ENCODE measurements at places on chromosomes 4 and X.
A peak's percentile ranks its signal among the peaks of the same experiment; 100 is the strongest.

DNA sequence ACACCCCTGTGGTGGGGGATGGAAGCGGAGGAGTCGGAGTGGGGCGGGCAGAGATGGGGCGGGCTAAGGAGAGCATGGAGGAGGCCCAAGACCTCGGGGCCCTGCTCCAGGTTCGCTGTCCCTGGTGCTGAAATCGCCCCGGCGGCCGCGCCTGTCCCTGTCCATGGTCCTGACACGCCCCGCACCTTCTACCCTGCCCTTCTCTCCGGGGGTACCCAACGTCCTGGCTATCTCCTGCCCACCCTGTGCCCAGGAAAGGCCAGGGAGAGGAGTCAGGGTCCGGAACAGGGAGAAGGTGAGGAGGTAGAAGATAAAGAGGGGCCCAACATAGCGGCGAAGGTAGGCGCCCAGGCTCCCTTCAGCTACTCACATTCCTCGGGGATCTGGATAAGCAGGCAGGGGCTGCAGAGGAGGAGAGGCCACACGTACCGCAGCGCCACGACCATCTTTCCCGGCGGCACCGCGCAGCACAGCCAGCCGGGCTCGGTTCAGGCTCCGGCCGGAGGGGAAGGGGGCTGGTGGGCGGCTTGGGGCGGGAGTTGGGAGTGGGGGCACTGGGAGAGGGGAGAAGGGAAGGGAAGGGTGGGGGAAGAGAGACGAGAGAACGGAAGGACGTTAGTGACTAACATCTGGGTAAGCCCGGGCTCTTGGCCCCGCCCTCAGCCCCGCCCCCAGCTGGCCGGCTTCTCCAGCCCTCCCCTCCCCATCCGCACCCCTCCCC is 10.4 kb downstream of the L1CAM start:
- DNase-seq = peak; percentile 45

- DNase-seq = no peak
Measured at GRCh38 chr4:21327976-21328700, 620.4 kb downstream of the KCNIP4 start.

DNA sequence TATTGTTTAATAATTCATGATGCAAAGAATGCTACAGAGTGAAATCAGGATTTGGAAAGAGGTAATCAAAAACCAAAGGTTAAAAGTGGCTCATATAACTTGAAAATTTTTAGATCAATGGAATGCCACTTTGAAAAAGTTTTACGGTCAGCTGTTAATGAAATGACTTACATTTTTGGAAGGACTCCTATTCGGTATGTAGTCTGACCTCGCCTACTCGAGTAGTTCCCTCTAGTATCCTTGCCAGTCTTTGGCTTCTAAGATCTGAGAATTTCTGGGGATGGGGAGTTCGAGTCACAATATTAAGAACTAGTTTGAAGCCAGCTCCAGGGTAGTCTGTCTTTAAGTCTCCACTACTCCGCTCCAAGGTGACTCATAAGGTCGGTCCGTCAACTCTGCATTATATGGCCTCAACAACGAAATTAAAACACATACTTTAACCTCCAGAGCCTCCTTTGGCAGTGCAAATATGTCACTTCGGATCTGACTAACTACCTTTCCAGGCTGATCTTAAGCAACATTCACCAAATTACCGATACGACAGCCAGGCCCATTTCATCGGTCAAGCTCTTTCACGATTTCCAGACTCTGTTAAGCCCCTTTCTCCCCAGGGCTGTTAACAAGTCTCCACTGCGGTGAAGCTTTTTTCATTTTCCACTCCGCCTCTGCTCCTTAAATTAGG is 733 bp upstream of the NAA15 start:
- no peak for DNase-seq

DNA sequence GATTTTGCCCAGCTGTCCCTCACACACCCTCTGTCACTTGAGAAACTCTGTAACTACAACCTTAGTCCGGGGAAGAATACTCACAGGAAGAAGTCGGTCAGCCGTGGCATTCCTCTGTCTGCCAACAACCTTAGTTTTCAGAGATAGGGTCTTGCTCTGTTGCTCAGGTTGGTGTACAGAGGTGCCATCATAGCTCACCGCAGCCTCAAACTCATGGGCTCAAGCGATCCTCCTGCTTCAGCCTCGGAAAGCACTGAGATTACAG is 12.2 kb upstream of the SPCS3 start:
- DNase-seq = no peak

- no peak for DNase-seq
Measured at GRCh38 chr4:153530284-153530999, 64.3 kb downstream of the TMEM131L start.

GRCh38 chrX:15815779-15816437 is 25.6 kb downstream of the ZRSR2 start:
- DNase-seq = no peak

DNA sequence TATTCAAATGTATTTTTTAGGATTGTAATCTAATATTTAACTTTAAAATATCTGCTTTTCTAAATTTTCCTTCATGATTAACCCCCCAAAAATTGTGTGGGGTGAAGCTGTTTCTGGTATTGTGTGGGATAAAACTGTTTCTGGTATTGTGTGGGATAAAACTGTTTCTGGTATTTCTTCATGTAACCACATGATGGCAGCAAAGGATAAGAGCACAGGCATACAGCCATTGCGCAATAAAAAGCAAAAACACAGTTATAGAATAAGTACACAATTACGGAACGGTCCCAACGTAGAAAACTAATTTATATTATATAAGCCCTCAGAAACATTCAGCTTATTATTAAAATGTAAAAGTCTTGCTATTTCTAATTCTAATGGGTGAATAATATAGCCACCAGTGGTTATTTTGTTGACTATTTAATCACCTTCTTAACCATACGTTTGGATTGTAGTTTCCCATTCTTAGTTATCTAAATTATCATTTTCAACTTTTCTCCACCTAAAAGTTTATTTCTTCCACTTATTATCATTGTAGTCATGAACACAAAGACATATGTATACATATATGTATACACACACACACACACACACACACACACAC is 333.9 kb upstream of the FSTL5 start:
- no peak for DNase-seq

DNA sequence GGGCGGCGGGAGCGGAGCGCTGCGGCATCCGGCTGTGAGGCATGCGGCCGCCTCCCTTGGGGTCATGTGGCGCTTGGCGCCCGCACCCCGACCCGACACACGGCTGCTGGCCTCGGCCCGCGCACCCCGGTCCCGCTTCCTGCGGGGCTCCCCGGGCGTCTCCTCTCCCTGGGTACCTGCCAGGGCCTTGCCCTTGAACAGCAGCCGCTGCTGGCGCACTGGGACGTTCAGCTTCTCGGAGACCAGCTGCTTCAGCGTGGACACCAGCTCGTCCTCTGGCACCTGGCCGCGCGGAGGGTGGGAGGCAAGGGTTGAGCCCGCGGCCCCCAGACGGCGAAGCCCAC is 391 bp downstream of the UBL4A start:
- DNase-seq = no peak

- DNase-seq = no peak
Measured at GRCh38 chr4:59597536-59598329, 1602.4 kb upstream of the ADGRL3 start.

DNA sequence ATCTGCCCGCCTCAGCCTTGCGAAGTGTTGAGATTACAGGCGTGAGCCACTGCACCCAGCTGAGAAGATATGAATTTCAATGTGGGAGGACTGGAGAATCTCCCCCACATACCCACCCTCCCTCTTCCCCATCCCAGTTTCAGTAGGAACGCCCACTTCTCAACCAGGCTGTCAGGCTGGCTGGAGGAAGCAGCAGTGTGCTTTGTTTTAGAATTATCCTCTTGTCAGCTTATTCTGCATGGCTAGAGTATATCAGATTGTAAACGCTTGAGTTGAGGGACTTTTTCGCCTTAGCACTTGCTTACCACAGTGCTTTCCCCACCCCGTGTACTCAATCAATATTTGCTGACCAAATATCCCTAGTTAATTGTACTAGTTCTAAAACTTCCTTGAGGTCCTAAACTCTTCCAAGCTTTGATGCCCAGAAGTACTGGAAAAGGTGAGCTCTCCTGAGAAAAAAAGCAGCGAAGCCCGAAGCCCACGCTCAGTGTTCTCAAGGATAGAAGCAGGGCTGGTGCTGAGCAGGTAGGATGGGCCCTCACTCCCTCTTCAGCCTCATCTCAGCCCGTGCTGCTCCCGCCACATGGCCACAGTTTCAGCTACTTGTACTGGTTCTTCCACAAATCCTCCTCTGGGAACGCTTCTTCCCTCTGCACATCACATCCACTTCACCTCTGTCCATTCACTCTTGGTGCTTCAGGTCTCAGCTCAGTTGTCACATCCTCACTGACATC is 7.3 kb upstream of the ARHGAP10 start:
- DNase-seq = no peak

GRCh38 chr4:54050214-54050904 is 14.0 kb downstream of the CHIC2 start:
- DNase-seq = no peak

- no peak for DNase-seq
Measured at GRCh38 chr4:37905533-37906169, 14.8 kb downstream of the TBC1D1 start.

GRCh38 chr4:1898681-1899080 is 27.5 kb downstream of the NSD2 start:
- no peak for DNase-seq

- DNase-seq = no peak
Measured at GRCh38 chr4:80393246-80393969, 57.9 kb downstream of the CFAP299 start.

DNA sequence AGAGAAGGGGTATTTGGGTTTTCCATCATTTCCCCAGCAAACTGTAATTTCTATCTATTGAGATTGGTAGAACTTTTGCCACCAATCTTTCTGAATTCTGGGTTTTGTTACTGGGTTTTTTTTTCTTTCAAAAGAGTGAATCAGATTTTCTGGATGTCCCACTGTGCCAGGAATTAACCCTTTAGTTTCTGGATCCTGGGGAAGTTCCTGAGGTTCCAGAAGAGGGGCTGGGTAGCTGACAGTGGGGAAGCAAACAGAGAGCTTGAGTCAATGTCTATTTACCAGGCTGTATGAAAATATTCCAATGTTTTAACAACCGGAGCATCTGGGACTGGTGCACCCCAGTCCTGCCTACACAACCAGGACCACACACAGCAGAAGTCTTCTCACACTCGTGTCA is 25.8 kb upstream of the SOD3 start:
- no peak for DNase-seq

DNA sequence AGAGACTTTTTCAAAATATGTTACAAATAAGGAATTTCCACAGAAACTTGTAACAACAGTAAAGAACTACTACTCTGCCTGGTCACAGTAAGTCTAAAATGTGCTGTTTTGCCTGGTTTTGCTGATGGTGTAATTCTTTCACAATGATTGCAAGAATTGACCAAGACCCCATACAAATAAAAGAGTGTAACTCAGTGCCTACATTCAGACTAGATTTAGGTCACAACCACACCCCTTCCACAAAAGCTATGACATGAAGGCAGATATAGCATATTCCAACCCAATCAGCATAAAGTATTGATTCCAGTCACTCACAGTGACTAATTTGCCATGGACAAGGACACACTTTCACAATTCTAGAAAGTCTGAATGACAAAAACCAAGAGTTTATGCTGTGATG is 53.7 kb upstream of the TMPRSS11F start:
- no peak for DNase-seq

DNA sequence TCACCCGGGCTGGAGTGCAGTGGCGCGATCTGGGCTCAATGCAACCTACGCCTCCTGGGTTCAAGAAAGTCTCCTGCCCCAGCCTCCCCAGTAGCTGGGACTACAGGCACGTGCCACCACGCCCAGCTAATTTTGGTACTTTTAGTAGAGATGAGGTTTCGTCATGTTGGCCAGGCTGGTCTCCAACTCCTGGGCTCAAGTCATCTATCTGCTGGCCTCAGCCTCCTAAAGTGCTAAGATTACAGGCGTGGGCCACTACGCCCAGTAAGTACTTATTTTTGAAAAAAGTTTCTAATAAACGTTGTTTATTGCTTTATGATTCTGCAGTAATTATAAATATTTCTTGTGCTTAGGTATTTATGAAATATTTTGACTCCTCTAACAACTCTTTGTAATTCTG is 4.3 kb upstream of the PCSK1N start:
- no peak for DNase-seq

DNA sequence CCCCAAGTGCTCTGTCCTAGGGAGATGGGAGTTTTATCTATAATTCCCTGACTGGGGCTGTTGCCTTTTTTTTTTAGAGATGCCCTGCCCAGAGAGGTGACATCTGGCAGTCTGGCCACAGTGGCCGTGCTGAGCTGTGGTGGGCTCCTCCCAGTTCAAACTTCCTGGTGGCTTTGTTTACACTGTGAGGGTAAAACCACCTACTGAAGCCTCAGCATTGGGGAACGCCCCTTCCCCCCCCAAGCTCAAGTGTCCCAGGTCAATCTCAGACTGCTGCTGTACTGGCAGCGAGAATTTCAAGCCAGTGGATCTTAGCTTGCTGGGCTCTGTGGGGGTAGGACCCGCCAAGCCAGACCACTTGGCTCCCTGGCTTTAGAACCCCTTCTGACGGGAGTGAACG is 38.3 kb upstream of the CBLL2 start:
- no peak for DNase-seq

- no peak for DNase-seq
Measured at GRCh38 chr4:8225706-8226443, 26.8 kb downstream of the SH3TC1 start.

DNA sequence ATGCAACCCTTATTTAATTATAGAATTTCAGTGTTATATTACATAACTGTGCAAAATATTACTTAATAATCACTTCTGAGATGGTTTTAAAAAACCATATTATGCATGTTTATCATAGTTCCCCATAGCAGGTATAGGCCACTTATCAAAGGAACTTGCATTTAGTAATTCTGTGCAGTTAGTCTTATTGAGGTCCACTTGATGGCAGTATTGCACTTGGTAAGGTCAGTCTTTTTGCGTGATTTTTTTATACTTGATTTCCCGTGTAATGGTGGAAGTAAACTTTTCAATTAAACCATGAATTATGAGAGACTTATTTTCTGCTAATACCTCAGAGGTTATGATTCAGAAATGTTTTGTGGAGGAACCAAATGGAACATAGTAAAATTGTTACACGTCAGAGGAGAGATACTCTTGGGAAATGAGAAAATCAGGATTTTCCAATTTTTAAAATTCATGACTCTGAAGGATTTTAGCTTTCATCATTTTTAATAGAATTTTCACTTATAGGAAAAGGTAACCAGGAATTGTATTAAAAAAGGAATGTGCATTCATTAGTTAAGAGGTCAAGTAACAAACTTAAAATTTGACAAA is 230.0 kb downstream of the CCSER1 start:
- DNase-seq = no peak

DNA sequence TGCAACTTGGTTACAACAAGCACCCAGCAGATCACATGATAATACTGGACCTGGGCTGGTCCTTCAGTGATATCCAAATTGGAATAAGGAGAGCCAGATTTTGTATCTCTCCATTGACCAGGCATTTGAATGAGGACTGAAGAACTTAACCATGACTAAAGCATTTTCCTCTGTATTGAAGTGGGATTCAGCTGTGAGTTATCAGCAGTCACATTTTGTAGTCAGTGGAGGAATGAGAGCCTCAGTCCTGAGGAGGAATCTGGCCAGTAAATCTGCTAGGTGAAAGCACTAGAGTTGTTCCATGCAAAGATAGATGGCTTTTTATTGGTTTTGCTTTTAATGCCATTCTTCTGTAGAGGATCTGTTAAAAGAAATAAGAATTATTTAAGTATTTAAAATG is 1506.0 kb downstream of the PCDH7 start:
- no peak for DNase-seq
